ENCODE measurements at places on chromosomes 5 and 9.
A peak's percentile ranks its signal among the peaks of the same experiment; 100 is the strongest.

GRCh38 chr5:107805824-107806223 is 135.1 kb upstream of the EFNA5 start:
- no peak for DNase-seq

DNA sequence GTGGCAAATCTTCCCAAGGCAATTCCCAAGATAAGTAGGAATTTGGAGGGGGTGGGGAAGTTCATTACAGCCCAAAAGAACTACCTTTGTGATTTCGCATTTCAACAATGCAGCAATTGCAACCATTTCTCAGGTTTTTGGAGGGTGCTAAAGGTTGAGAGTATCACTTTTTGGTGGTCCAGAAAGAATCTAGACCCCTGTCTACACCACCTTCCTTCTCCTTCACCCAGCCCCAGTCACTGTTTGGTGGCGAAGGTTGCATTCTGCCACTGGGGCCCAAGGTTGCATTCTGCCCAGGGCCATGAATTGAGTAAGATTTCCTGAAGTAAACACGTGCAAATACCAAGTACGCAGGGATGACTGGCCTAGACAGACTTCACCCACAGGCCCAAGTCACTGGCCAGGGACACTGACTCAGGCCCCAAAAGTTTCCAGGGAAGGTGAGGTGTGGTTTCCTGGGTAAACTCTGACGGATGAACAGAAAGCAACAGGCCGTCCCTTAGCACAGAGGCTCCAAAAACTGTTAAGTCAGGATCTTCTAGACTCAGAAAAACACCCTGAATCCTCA is 5.7 kb downstream of the PDE6A start:
- DNase-seq: no peak

DNA sequence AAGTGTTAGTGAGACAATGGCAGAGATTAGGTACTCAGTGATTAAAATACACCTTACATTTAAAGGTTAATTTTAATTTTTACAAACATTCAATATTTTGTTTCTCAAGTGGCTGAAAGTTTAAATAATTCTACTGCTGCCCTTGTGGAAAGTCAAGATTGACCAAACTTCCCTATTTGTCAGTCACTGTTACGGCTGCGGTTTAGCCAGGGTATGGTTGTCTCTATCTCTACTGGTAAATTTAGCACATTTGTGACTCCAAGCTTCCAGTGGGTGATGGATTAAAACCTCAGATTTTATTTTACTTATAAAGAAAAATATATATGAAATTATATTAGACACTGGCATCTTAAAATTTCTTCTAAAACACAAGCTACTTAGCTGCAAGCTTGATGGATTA is 368.4 kb downstream of the CDH18 start:
- no peak for DNase-seq

- no peak for DNase-seq
Observed at GRCh38 chr5:23302438-23302837, 205.0 kb upstream of the PRDM9 start.

GRCh38 chr9:126804198-126804695 is 593 bp upstream of the ZBTB43 start:
- no peak for DNase-seq

DNA sequence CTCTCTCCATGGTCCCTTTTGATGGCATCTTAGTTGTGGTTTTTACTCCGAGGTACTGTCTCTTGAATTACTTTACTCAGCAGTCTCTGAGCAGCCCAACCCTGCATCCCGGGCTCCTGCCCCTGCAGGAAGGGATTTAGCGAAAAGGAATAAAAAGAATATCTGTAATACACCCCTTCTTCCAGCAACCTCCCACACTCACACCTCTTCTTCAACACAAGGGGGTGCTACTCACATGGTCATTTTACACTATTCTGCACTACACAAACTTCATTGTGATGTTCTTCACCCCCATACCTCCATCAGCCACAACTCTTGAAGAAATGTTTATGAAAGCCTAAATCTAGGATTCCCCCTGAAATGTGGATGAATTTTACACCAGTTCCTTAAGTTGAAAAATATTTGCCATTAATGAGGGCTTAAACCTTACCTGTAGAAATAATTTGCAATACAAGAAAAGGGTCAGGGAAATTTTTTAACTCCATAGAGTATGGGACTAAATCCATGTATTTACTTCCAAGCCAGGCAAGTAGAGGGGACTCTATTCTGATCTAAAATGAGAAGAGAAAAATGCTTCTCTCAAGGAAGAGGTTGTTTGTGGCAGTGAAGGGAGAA is 26.0 kb downstream of the TPD52L3 start:
- DNase-seq: peak; percentile 3

DNA sequence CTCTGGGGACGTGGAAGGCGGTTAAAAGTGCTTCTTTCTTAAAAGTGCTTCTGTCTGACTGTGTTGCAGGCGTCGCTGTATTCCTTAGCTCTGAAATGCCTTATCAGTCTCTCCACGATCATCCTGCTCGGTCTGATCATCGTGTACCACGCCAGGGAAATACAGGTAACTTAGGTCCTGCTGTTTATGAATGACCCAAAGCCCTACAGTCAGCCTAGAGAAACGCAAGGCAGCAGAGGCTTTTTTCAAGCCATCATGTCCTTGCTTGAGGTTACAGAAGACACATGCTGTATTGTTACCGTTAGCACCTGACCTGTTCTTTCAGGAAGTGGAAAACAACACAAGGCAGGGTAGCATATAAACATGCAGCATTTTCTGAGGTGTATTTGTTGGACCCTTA is 2.0 kb downstream of the KCNN2 start:
- no peak for DNase-seq

DNA sequence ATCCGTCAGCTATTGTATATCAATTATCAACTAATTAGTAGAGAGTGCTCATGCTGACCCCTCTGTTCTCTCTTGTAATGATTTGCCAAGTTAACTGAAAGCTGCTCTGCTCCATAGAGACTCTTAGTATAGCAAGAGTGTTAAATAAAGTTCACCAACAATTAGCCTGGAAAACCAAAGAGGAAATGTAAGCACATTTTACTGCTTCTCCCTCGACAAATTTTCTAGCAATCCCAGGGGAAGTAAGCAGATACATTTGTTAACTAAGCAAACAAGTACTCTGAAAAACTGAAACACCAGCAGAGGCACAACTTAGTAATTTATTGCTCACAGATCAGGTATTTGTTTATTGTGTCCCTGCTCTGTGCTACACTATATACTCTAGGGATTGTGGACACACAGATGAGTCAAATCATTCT is 162.2 kb downstream of the GLIS3 start:
- DNase-seq: no peak

GRCh38 chr9:112086627-112087026 is 88.5 kb downstream of the SUSD1 start:
- no peak for DNase-seq

DNA sequence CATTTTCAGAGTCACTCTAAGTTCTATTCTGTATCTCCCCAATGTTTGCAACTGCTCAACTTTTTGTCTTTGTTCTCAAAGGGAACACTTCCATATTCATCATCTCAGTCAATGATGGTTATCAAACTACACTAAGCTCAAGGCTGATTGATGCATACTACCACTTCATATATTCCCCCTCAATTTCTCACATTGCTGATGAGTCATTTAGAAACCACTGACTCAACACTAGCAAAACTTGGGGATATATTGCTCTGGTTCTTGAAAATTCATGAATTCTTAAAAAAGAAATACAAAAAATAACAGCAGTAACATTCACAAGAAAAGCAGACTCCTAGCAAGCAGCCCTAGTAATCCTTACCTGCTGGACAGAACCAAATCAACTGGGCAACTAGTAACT is 52.2 kb downstream of the ABHD17B start:
- no peak for DNase-seq

- DNase-seq: no peak
Observed at GRCh38 chr9:109166171-109166770, 778 bp downstream of the FRRS1L start.

DNA sequence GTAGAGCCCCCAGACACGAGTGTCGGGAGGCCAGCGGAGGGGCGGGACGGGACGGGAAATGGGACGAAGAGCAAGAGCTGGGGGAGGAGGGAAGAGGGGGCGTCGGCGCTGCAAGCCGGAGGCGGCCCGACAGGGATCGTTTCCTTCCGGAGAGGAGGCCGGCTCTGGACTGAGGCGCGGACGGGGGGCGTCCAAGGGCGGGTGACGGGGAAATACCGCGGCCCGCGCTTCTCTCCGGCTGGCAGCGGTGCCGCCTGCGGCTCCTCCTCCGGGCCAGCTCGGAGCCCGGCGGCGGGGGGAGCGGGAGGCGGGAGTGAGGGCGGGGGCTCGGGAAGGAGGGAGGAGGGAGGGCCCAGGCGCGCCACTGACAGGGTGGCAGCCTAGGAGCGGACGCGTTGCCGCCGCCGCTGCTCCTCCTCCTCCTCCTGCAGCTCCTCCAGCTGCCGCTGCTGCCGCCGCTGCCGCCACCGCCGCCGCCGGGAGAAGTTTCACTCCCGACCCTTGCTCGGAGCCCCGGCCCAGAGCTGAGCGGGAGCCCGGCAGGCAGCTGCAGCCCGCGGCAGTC is at the start of gene CHSY3:
Gene CHSY3, plus strand, starts transcription at position 364 of the 565 bp plus-strand sequence.
- DNase-seq: no peak

GRCh38 chr5:56574778-56575177 is 240.6 kb upstream of the MAP3K1 start:
- no peak for DNase-seq

- no peak for DNase-seq
Observed at GRCh38 chr5:145847499-145848497, 12.7 kb upstream of the PRELID2 start.

DNA sequence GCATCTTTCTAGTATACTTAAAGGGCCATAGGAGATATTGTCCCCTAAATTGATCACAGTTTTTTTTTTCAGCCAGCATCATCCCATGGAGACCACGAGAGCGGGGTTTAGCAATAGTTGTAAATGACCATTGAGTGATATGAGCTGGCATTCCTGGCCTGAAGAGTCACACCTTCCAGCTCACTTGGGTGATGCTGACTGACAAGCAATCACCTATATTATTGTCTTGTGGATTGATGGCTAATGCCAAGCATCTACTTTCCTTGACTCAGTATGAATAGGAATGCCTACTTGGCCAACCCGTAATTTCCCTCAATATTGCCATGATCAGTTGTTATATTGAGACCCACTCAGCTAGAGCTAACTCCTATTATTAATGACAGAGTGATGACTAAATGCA is 70.5 kb downstream of the ADAMTSL1 start:
- no peak for DNase-seq

DNA sequence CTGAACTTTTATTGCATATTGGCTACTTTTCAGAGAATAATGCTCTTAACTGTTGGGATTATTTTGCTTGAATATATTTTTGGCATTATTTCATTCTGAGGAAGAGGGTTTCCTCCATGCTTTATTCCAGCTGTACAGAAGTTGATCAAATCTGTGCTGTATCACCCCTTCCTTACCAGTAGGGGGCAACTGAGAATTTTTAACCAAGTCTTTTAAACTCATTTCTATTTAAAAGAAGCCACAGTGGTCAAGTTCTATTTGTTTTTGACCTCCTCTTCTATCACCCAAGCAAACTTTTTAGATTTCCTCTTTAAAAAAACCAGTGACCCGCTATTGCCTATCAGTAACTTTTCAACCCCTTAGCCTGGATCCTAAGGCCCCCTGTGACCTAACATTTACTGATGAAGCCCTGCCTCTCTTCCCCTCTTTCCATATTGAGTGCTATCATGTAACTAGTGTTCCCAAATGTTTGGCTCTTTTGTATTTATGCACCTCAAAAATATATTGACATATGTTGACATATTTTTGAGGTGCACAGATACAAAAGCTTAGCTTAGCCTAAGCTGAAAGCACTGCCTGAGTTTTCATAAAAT is 80.6 kb downstream of the FBXO4 start:
- DNase-seq: no peak

DNA sequence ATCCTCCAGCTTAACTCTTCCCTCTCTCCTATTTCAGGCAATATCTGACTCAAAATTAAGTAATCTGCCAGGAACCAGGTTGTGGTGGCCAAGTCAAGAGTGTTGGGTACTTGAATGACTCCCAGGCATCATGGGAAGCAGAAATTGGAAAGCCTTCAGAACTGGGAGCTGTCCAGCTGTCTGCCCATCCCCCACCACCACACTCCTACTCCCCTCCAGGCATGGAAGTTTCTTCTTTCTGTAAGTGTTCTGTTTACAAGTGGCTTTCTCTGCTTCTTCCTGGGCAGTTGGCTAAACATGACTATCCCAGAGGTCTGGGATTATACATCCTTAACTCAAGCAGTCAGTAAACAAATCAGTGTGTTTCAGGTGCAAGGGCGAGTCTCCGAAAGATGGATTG is 14.6 kb upstream of the PBX3 start:
- DNase-seq: no peak

GRCh38 chr5:171162596-171162995 is 146.5 kb upstream of the TLX3 start:
- DNase-seq: no peak

- DNase-seq: no peak
Observed at GRCh38 chr9:27194401-27195091, 85.5 kb downstream of the TEK start.

DNA sequence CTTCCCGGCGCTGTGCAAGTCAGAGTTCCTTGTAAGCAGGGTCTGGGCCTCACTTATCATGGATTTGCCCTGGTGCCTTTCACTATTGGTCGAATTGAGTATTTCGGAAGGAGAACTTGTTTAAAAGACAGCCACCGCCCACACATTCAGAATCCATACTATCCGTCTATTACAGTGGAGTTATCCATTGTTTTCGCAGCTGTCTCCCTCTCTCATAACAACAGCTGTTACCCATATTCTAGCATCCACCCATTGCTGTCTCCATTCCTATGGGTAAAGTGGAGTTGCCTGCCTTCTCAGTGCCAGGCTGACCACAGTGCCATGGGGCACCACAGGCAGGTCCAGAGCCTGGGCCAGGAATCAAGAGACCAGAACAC is 20.2 kb downstream of the FAXDC2 start:
- no peak for DNase-seq

GRCh38 chr5:157059093-157059539 is at the start of gene HAVCR1:
TSS of gene HAVCR1 (minus strand) at chr5:157059116. CDS start at chr5:157057943, 1,173 bp downstream.
- no peak for DNase-seq

DNA sequence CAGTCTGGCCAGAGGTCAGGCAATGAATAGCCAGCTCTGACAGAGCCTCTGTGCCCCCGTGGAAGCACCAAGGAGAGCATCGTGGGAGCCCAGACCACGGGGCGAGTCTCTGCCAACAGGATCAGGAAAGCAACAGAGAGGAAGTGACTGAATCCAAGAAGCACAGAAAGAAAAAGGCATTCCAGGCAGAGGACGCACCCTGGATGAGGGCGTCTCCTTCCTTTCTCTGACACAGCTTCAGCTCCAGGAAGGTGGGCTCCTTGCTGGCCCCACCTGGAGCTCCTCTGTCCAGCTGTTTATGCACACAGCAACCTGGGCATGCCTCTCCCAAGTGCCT is 16.6 kb downstream of the HK3 start:
- no peak for DNase-seq

DNA sequence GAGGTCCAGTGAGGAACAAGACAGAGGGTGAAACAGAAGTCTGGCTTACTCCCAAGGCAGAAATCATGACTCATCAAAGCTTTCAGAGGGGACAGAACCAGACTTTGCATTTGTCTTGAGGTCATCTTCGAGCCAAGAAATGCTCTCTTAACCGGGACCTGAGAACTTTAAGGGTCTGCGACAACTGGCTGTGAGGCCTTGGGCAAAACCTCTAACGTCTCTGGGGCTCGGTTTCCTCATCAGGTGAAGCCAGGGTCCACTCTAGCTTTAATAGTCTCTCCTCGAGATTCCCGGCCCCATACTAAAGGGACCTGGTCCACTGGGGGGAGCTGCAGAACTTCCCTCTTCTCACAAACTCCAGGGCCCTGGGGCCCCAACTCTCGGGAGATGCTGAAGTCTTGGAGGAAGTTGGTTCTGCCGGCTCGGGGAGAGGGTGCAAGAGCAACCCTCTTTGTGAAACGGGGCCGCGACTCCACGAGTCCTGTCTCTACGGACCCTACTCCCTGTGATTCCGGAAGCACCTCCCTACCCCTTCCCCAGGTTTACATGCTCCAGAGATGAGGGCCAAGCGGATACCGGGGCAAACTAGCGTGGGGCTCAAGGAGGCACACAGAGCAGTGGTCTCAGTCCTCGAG is 2.6 kb downstream of the GLIS3 start:
- DNase-seq: no peak
